ENCODE measurements at places on chromosomes 16 and 17.

GRCh38 chr16:71726476-71727315, 2.2 kb upstream of the PHLPP2 start:
- no peak for DNase-seq

DNA sequence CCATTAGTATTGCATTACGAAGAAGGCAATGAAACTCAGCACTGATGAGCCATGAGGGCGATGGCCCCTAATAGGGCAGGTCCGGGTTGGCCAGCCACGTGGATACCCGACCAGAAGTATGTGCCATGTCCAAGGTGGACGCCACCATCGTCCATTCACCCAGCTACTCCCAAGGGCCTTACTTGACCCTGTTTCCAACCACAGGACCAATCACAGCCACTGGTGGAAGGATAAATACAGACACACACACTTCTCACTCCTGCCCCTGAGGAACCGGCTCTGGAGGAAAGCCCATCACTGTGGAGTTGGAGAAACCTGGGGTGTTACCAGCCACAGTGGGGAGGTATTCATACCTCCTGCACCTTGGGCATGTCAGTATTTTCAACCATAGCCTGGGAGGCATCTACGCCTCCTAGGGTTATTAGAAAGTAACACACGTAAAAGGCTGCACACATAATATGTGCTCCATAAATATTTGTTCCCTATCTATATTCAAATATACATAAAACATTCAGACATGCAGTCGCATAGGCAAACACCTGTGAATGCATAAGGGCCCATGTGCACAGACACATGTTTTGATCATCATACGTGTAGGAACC, 5.4 kb upstream of the ITGA3 start:
- DNase-seq = no peak

DNA sequence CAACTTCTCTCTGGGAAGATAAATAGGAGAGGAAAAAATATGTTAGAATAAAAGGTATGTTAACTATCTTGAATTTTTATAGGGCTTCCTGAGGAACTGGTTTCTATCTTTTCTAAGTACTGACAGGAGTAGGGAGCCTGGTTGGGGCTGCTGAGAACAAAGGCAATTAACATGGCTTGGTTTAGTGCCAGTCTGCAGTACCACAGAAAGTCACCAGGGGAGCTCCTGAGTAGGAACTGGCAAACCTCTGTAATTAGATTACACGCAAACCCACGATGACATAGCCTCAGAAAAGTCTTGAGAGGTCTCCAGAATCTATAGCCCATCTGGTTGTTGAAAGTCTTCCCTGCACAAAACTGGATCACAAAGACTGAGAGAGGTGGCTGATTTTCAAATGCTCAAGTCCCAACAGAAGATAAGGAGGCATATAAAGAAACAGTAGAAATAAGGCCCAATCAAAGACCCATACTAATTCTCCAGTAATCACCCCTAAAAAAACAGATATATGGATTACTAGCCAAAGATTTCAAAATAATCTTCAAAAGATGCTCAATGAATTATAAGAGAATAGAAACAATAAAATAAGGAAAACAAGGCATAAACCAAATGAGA, 11.7 kb upstream of the CNTNAP4 start:
- no peak for DNase-seq

GRCh38 chr16:20874088-20874581, 26.0 kb downstream of the DCUN1D3 start:
- DNase-seq = no peak

- DNase-seq = no peak
These were observed 28.4 kb downstream of the FOXK2 start for GRCh38 chr17:82547981-82548380.

DNA sequence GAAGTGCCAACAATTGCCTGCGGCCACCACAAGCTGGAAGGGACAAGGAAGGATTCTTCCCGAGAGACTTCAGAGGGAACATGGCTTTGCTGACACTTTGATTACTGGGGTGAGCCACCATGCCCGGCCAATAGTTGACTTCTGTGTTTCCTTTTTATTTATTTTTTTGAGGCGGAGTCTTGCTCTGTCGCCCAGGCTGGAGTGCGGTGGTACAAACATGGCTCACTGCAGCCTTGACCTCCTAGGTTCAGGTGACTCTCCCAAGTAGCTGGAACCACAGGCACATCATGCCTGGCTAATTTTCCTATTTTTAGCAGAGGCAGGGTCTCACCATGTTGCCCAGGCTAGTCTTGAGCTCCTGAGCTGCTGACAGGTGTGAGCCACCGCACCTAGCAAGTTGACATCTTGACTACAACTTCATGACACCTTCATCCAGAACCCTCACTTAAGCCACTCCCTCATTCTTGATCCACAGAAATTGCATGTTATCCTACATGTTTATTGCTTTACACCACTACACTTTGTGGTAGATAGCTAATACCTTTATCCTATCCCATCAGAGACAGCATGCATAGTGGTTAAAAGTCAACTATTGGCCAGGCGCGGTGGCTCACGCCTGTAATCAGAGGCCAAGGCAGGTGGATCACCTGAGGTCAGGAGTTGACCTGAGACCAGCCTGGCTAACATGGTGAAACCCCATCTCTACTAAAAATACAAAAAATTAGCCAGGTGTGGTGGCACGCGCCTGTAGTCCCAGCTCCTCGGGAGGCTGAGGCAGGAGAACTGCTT, 16.1 kb upstream of the GPRC5C start:
- DNase-seq = no peak

GRCh38 chr17:7824021-7824924, 9.7 kb upstream of the KDM6B start:
- no peak for DNase-seq

DNA sequence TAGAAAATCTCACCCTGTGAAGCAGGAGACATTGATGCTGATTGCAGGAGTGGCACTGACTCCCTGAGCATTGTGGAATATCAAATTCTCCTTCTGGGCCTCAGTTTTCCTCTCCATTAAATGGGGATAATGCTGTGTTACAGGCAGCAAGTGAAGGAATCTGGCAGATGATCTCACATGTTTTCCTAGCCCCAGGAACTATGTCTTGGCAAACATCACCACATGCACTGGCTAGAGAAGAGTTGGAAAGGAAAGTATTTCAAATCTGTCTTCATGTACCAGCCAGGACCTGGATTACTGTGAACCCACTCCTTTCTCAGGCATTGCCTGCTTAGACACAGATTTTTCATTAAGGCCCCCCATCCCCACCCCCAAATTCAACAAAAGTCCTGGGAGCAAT, 13.6 kb upstream of the CCL8 start:
- DNase-seq = no peak

GRCh38 chr16:86625029-86625428, 46.7 kb downstream of the FOXL1 start:
- no peak for DNase-seq
